ENCODE measurements at places on chromosomes 16 and 17.
A peak's percentile ranks its signal among the peaks of the same experiment; 100 is the strongest.

GRCh38 chr16:81831722-81832126, 52.6 kb downstream of the PLCG2 start:
- DNase-seq: peak; percentile 34

DNA sequence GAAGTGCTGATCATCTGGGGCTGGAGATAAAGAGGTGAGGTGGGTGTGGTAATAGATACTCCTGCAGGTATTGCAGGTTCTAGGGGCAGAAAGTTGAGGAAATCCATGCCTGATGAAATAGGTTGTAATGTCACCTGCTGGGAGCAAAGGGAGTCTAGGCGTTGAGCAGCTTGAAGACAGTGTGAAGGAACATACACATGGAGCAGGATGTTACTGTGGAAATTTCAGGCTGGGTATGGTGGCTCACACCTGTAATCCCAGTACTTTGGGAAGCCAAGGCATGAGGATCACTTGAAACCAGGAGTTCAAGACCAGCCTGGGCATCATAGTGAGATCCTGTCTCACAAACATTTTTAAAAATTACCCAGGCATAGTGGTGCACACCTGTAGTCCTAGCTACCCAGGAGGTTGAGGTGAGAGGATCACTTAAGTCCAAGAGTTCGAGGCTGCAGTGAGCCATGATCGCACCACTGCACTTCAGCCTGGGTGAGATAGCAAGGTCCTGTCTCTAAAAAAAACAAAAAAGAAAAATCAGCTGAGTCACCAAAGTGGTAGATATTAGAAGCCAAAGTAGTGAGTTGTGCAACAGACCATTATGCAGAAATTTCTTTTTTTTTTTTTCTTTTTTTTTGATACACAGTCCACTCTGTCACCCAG, 9.1 kb upstream of the CRYBA1 start:
- no peak for DNase-seq

- no peak for DNase-seq
These were observed 65.0 kb downstream of the SMG6 start for GRCh38 chr17:2238432-2239169.

DNA sequence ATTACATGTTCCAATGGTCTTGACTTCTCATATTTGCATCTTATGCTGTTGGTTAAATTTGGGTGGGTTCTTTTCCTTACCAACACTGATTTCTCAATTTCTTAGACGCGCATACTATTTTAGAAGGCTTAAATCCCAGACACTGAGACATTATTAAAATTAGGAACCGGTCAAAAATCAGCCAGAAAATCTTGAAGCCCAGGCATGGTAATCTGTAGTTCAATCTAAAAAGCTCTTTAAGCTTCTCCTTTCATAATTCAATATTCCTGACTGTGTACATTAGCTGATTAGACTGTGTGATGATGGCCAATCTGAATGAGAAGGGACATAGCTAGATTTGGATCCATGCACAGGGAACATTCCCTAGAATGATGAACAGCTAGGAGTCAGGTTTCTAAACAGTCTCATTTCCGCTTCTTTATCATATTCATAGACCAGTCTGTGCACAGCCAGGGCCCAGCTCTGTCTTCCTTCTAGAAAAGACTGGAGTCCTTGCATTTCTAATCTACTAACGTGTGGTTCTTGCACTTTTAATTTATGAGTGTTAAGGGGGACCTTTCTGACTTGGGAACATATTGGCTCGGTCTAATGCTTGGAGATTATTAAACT, 189.3 kb downstream of the AATF start:
- DNase-seq: no peak

- DNase-seq: no peak
These were observed 4.3 kb upstream of the ADAMTS18 start for GRCh38 chr16:77439106-77439505.

DNA sequence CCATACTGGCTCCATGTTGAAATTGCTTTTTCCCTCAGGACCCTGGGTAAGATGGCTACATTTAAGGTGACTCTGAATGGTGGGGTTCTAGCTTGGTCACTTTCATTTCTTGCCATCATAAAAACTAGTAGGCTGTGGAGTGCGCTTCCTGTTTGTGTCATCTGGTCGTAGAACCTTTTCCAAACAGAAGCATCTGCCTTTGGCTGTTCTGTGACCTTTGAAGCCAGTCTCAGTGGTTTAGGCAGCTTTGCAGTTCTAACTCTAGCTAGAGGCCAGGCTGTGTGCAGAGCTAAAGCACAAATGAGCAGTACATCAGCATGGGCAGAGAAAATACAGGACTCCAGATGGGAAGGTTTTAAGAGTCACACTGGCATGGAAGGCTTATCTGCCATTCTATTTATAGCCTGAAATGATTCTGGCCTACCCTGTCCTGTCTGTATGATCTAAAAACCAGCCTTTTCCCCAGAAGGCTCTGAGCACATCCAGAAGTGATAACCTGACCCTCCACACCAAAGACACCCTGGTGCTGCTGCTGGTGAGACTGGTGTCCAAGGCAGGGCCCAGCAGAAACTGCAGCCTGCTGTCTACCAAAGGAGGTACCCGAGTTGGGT, 8.6 kb downstream of the ESRP2 start:
- DNase-seq: no peak

DNA sequence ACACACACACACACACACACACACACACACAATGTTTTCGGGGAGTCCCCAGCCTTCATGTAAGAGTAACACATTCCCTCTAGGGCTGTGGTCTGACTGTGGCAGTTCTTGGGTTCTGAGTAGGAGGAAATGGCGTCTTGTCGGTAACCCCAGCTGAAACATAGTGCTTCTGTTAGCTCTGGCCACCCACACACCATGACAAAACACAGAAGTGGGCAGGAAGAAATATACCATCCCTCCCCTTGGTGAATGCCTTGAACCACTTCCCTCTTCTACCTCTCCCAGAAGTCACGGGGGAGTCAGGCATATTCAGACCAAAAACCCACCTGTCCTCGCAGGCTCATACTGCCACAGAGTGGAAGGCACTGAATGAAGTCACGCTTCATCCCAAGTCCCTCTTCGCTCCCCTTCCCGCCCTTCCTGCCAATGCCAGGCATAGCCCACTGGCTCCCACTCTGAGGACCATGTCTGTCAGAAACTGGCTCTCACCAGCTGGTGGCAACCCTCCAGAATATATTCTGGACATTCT, 11.5 kb downstream of the SLC35B1 start:
- no peak for DNase-seq

DNA sequence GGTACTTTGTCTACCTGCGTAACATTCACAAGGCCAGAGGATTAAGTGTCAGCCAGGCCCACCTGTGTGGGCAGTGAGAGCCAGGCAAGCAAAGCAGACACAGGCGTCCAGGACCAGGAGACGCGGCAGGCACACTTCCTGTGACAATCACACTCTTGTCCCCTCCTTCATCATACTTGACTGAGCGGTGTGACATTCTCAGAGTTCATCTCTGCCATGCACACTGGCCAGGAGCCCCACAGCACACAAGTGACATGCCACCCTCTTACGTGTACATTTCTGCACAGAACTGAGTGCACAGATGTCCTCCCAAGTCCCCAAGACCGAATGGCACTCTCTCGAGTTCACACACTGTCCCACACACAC, 8.7 kb downstream of the PPP1R9B start:
- DNase-seq: no peak

DNA sequence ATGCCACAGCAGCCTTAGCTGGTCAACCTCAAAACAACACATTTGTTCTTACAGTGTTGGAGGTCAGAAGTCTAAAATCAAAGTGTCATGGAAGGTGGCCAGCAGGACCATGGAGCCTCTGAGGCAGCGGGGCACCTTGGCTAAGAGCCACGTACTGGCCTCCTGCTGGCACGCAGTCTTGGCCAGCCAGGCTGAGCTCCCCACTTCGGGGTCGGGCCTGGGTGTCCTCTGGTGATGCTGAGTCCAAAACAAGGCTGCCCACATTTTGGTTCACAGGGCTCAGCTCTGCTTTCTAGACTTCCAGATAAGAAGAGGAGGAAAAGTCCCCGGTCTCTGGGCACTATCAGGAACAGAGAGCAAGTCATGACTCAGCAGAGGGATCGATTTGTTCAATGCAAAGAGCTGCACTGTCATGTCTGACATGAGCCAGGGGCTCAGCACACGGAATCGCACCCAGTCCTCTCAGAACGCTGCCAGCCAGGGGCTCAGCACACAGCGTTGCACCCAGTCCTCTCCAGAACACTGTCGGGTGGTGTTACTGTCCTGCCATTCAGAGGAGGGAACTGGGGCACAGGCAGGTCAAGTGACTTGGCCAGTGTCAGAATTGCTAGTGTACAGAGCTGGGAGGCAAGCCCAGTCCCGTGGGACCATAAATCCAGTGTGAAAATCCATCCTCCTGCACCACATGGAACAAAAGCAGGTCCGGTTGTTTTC, 2.5 kb downstream of the LGALS9 start:
- DNase-seq: no peak

DNA sequence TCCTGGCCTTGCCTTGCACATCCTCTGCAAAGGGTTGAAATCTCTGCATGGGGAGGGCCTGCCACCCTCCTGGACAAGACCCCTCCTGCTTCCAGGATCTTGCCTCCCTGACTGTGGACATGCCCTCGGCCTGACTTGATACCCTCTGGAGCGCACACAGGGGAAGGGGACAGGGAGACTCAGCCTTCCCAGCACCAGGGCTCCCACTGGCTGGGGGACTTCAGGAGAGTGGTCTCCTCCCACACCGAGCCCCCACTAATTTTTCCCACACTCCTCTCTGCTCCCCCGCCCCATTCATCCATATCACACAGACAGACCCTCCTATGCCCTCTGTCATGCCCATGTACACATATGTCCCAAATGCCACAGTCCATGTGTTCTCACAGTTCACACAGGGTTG, 14.3 kb downstream of the SGCA start:
- no peak for DNase-seq

DNA sequence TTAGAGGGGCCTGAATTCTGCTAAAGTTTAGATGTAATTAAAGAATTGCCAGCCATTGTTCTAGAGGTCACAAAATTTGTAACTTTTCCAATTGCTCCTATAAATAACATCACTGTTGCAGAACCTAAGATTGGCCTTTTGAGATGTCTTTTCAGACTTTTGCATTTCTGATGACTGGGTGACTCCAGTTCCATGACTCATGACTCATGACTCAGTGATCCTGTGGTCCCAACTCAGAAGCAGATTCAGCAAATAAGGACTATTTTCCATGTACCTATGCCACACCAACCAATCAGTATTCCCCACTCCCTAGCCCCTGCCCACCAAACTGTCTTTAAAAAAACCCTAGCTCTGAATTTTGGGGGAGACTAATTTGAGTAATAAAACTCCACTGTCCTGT, 740.9 kb downstream of the CDH8 start:
- no peak for DNase-seq

- peak; percentile 68 for DNase-seq
These were observed 3.4 kb upstream of the SSTR5 start for GRCh38 chr16:1069154-1069553.

GRCh38 chr17:32529604-32530003, 42.8 kb downstream of the CDK5R1 start:
- DNase-seq: no peak

GRCh38 chr16:89261691-89262563, 44.4 kb downstream of the ZNF778 start:
- DNase-seq: no peak

DNA sequence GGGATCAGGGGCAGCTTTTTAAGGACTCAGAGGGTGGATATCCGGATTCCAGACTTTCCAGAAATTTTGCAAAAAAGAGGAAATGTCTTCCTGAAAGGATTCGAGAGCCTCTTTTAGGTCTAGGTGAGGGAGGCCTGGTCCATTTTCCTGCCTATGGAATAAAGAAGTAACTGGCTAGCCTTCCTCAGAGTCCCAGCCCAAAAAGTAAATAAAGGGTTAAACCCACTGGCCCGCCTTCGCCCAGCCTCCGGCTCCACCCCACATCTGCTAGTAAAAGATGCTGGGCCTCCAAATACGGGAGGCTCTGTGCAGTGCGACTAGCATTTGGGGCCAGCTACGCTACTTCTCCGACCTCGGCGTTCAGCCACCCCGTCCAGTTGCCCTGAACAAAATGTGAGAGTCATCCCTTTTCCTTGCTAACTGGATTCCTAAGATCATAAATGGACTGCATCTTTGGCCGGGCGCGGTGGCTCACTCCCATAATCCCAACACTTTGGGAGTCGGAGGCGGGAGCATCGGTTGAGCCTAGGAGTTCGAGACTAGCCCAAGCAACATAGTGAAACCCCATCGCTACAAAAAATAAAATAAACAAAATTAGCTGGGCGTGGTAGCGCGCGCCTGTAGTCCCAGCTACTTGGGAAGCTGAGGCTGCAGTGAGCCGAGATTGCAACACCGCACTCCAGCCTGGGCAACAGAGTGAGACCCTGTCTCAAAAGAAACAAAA, 824 bp upstream of the MPP2 start:
- DNase-seq: peak; percentile 88

DNA sequence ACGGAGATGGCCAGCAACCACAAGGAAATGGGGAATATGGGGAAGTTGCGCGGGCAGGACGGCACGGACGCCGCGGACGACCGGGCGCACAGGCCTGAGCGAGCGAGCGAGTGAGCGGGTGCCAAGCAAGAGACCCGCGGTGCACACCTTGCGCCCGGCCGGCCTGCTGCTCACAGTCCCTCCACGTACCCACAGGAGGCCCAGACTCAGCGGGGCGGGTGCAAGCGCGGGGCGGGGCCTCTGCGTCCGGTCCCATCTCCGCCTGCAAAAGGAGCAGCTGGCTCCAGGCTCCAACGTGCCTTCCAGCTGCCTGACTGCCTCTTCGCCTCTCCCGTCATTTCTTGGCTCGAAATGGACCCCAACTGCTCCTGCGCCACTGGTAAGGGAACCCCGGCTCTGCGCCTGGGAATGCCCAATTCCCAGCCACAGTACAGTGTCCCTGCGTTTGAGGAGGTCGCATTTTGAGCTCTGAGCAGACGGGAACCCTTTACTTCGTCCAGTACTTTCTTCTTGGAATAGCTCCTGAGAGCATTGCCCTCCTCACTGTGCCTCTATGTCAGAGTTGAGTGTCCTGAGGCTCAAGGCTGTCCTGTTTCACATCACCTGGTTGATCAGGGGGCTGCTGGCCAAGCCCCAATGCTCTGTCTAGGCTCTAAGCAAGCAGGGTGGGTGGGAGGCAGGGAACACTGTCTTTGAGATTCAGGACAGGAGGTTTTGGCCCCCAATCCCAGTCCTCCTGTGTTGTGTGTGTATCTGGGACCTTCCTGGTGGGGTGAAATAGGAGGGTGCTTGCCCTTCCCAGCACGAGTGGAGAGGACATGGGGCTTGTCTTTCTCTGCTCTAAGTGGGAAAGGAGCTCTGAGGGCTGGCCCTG, 8.1 kb upstream of the MT1E start:
- DNase-seq: peak; percentile 70

GRCh38 chr17:21528031-21528695, 152.0 kb downstream of the KCNJ12 start:
- DNase-seq: no peak

DNA sequence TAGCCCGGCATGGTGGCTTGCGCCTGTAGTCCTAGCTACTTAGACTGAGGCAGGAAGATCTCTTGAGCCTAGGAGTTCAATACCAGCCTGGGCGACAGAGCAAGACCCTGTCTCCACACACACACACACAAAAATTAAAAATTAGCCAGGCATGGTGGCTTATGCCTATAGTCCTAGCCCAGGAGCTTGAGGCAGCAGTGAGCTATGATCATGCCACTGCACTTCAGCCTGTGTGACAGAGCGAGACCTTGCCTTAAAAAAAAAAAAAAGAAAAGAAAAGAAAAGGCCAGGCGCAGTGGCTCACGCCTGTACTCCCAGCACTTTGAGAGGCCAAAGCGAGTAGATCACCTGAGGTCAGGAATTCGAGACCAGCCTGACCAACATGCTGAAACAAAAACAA, 23.9 kb downstream of the C17orf75 start:
- no peak for DNase-seq

Data from GM23338 (cell line).